ENCODE measurements at places on chromosomes 2 and 18.
A peak's percentile ranks its signal among the peaks of the same experiment; 100 is the strongest.

DNA sequence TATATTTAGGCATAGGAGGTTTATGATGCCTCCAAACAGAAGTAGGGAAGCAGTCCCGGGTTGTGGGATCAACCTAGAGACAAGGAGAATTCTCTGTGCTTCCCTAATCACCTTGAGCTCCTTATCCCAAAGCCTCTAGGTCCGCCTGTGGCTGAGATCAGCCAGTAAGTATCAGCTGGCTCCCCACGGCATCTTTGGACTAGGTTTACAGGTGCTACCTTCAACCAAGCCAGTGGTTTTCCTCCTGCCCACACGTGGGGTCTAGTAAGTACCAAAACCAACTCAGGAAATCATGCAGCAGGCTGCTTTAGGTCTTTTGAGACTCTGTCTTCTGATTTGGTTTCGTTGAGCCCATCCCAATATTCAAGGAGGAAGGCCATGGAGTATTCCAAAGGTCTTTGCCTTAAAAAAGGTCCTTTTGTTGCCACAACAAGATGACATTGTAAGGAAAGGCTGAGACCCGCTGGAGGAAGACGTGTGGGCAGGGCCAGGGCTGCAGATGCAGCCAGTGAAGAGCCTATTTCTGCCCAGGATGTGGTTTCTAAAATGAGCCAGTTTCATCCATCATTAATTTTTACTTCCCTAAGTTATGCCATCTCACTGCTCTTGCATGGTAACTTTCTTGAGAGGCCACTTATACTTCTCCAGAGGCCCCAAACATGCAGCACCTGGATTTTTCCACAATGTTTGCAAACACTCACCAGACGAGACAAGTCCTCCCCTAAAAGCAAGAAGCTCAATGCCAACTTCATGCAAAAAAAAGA lies 248.7 kb downstream of the RNF152 start:
- no peak for DNase-seq

- peak; percentile 73 for DNase-seq
These were observed 1.3 kb upstream of the ZNF516 start for GRCh38 chr18:76496194-76496890.

- no peak for DNase-seq
These were observed 123.1 kb upstream of the CAB39 start for GRCh38 chr2:230589497-230590015.

- DNase-seq: no peak
These were observed 22.2 kb downstream of the NFE2L2 start for GRCh38 chr2:177242121-177242987.

DNA sequence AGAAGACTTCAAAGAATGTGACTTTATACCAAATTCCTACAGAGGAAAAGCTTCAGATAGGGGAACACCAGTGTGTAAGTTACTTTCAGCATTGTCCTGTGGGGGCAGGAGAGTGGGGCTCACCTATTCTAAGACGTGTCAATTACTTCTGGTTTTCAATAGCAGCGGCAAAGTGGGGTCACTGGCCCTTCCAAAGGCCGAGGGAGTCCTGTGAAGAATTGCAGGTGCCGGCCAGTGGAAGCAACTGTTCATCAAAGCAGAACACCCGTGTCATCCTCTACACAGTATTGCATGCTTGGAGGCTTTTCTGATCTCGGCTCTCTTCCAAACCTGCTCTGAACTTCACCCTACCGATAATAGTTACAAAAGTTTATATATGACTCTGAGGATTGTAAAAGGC lies 1176.5 kb upstream of the TMEFF2 start:
- DNase-seq: peak; percentile 44

- no peak for DNase-seq
These were observed 58.9 kb upstream of the KCNG2 start for GRCh38 chr18:79738581-79739439.

GRCh38 chr2:65885266-65885665 lies 452.9 kb upstream of the SPRED2 start:
- no peak for DNase-seq
